Spleen (tissue), 13 donors: ENCODE measurements at places on chromosomes 7 and 10. TPM values are rescaled to one million over a fixed set of nuclear protein-coding genes. Genes with fewer than 3 reads are reported as not detected.

GRCh38 chr7:69402696-69403095, 195.6 kb upstream of the AUTS2 start:
- DNase-seq = peak; percentile 29

DNA sequence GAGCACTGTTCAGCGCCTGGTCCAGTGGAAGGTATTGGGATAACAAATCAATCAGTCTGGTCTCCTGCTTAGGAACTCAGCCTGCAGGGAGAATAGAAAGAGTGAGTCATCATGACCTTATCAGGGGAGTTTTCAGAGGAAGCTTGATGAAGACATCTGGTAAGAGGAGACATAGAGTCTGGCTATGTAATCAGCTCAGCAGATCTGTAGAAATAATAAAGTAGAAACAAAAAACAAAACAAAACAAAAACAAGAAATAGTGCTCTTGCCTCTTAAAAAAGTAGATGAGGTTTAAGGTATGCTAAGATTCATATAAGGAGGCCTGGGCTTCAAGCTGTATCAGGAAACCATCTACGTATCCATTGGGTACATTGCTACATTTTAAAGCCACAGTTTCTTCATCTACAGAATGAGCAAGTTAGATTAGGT, 14.4 kb downstream of the TAS2R41 start:
- DNase-seq = no peak

- no peak for DNase-seq
These were observed 74.1 kb upstream of the PRKG1 start for GRCh38 chr10:51000164-51000563.

DNA sequence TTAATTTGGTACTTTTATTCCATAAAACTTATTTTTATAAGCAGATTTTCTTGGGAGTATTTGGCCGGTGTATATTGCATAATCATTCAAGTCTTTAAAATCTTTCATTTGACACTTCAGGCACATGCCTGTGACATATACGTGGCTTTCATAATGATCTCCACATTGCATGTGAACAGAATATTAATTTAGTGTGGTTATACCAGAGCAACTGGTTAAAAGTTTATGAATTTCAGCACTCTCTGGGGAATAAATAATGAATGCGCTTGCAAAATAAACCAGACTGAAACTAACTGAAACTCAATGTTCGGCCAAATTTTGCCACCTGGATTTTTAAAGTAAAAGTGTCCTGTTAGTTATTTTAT, 242.3 kb downstream of the GLI3 start:
- DNase-seq = no peak

GRCh38 chr10:71486484-71487114, 89.9 kb downstream of the CDH23 start:
- peak; percentile 80 for DNase-seq

DNA sequence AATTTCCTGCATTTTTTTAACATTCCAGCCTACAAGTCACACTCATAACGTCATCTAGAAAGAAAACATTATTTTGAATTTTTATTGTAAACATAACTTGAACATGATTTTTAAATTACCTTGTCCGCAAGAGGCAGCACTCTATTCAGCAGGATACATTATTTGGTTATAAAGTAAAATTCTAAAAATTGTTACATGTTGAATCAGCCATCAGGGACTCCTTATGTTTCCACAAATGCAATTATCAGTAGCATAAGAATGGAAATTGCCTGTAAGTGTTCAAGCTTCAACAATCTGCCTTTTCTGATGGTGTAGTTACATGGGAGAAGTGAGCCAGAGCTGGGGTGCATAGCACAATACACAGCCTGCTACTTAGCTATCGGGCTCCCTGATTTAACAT, 97.5 kb downstream of the ZNF365 start:
- DNase-seq = no peak

DNA sequence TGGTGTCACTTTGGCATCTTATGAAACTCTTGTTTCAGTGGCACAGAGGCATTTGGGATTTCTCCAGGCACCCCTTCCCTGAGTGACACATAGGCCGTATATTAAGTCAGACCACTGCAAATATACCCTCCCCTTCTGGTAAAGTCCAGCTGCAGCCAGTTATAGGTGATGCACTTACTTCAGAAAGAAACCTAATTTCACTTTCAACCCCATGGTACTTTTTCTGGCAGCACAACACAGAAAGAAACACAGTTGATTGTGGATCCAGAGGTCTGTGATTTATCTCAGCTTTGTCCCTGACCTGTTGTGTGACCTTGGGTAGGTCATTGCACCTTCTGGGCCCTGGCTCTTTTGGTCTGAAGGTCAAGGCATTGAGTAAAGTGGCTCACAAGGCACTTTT, 173.2 kb downstream of the BUB3 start:
- DNase-seq = no peak

DNA sequence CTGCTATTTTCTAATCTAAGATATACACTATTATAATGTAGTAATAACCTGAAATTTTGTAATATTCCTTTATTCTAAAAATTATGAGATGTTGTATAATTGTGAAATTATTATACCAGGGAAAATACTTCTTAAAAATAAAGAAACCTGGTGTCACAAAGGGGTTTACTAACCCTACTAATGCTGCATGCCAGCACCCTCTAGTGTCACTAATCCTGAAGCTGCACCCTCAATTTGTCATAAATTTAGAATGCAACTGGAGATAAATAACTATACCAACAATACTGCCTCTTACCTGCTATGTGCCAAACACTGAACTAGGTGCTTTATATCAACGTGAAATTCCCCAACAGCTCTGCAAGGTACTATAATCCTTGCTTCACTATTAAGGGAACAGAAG, 30.8 kb downstream of the TM9SF3 start:
- no peak for DNase-seq

GRCh38 chr7:94264756-94265155, 129.9 kb upstream of the COL1A2 start:
- no peak for DNase-seq

- DNase-seq = peak; percentile 80
These were observed 24.8 kb upstream of the SLIT1 start for GRCh38 chr10:97210543-97210960.

GRCh38 chr7:154505362-154505761, 453.2 kb downstream of the DPP6 start:
- DNase-seq = no peak

- no peak for DNase-seq
These were observed 234.2 kb downstream of the WDR11 start for GRCh38 chr10:121085367-121085766.

DNA sequence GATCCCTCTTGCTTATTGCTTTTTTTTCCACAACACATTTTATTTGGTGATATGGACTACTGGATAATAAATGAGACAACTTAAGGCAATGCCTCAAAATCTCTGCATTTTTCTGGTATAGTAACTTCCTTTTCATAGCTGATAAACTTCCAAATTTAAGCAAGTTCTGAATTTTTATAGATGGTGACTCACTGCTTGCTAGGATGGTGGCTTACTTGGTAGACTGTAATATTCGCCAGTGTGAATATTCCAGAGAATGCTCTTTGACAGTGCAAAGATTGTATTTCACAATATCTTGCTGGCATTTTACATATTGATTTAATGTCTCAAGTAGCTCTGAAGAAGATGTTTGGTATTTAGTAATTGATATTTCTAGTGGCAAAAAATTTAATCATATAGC, 472.4 kb downstream of the TFEC start:
- no peak for DNase-seq

DNA sequence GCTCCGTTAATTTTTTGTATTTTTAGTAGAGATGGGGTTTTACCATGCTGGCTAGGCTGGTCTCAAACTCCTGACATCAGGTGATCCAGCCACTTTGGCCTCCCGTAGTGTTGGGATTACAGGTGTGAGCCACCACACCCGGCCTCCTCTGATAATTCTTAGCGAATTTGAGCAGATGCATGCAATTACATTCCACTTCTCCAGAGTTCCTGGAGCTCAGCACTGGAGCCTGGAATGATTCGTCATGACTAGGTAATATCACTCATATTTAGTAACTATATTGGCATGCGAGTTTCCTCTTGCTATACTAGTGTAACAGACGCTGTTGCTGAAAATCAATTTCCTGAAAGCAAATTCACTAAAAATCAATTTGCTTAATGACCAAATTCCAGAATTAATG, 86.8 kb downstream of the MKX start:
- DNase-seq = no peak

GRCh38 chr7:135706858-135707569, 21.0 kb downstream of the SLC13A4 start:
- DNase-seq = no peak

- DNase-seq = peak; percentile 51
These were observed 57.3 kb upstream of the CAMK2B start for GRCh38 chr7:44382459-44383265.

- peak; percentile 10 for DNase-seq
These were observed 27.9 kb upstream of the PWWP2B start for GRCh38 chr10:132368881-132369635.

Gene KLF14
- polyA plus RNA-seq = 0.09 TPM

Gene CRHR2
- polyA plus RNA-seq = not detected

Gene TMEM213
- not detected for polyA plus RNA-seq

Gene PRRT4
- 0.45 TPM for polyA plus RNA-seq
